D721Med (cell line): ENCODE measurements at places on chromosomes 7 and 10.
A peak's percentile ranks its signal among the peaks of the same experiment; 100 is the strongest.

DNA sequence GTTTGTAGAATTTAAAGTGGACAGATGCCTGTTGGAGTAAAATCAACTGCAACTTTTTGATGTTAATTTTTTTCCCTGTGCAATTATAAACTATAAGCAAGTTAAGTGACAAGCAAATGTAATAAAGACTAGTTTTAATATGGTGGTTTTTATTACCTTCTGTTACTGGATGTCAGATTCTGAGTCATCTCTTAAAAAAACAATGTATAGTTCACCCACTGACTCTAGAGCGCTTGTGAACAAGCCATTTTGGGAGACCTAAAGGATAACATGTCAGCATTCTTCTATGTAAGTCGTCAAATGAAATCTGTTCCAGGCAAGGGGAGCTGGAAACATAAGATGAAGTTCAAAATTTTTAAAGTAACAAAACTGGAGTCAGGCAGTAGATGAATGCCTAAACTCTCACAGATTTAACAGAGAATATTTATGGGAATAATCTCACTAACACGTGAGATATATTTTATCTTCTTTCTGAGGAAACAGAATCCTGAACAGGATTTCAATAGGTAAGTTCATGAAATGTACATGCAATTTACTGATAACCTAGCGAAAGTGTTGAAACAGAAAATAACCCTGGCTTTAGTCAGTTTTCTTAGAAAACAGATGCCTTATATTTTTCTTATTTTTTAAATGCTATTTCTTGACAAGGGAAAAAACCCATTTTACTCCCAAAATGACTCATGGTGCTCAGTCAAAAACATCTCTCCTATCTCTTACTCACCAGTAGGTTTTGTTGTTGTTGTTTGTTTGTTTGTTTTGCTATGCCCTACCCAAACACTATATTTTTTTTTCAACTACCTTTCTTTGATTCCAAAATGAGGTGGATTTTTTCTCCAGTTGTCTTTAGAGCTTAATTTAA lies 91.7 kb downstream of the SLC39A12 start:
- DNase-seq = no peak

DNA sequence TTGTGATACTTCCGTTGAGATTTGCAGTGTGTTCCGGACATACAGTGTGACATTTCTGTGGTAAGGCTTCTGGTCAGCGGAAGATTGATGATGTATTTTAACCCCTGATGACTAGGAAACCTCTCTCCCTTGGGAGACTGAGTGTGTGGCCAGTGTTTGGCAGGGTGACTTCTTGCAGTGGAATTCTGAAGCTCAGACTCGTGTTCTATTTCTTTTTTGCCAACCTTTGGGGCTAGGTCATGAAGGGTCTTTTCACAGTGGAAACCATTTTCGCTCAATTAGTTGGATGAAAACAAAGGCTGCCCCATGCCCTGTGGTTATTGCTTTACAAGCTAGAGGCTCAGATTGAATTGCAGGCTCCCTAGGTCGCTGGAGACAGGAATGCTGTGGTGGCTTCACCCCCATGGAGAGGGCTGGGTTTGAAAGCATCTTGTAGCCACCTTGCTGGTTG lies 288.9 kb downstream of the BBS9 start:
- no peak for DNase-seq

- DNase-seq = no peak
Measured at GRCh38 chr7:23385140-23385539, 85.2 kb downstream of the IGF2BP3 start.

DNA sequence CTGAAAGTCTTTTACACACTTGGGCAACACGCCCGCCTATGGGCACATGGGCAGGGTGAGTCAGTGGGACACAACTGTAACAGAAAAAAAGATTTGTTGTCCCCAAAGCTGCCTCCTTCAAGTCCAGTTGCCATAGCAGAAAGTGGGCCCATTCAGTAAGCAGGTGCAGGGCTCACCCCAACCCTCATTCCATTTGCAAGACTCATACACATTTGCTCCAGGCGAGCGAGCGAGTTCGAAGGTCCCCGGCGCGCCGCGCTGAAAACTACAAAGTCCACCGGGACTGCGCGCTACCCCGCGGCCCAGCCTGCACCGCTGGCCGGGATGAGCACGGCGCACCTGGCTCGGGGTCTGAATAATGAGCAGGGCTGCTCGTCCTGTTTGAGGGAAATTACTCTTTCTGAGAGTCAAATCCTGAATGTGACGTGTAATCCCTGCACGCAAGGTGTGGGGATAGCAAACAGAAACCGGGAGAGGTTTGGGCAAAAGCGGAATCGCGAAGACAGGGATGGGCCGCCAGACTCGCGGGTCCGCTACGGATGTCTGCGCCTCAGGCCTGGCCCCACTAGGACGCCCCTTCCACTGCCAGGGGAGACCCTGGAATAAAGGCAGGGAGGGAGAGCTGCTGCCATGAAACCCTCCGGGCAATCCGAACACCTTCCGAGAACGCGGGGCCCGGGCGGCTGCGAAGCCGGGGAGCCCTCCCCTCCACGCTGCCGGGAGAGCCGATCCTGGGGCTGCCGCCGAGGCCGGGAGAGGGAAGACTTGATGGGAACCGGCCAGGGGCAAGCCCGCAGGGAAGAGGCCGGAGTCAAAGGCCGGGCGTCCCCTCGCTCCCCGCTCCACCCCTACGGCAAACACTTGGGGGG lies 982 bp downstream of the COBL start:
- no peak for DNase-seq

GRCh38 chr7:148391591-148391990 lies 199.0 kb upstream of the C7orf33 start:
- no peak for DNase-seq

- DNase-seq = no peak
Measured at GRCh38 chr7:92723943-92724342, 112.4 kb downstream of the CDK6 start.

GRCh38 chr7:5689716-5690115 lies 91.7 kb downstream of the RNF216 start:
- no peak for DNase-seq

DNA sequence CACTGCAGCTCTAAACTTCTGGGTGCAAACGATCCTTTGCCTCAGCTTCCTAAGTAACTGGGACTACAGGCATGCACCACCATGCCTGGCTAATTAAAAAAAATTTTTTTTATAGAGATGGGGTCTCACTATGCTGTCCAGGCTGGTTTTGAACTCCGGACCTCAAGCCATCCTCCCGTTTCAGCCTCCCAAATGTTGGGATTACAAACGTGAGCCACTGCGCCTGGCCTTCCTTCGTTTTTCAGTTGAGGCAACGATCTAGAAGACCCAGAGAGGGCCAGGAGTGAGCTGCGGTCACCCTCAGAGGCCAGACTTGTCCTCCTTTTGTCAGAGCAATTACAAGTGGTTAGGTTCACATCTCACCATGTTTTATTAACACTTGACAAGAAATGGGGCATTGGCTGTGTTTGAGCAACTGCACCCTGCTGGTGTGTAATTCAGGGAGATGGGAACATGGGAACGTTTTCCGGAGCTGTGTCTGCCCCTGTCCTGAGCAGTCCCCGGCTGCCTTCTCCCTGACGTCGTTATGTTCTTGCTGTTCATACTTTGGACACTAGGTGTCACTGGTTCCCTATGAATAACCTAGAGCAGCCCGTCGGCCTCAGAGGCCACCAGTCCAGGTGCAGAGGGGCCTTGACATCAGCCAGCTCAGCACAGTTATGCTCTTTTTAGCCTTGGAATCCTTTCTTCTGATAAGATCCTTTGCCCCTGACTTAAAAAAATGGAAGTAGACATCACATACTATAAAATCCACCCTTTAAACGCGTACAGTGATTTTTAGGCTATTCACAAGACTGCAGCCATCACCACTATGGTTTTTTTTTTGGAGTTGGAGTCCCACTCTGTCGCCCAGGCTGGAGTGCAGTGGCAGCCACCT lies 375.0 kb downstream of the TYW1 start:
- DNase-seq = peak; percentile 79
